ENCODE measurements at places on chromosomes 4 and X.

DNA sequence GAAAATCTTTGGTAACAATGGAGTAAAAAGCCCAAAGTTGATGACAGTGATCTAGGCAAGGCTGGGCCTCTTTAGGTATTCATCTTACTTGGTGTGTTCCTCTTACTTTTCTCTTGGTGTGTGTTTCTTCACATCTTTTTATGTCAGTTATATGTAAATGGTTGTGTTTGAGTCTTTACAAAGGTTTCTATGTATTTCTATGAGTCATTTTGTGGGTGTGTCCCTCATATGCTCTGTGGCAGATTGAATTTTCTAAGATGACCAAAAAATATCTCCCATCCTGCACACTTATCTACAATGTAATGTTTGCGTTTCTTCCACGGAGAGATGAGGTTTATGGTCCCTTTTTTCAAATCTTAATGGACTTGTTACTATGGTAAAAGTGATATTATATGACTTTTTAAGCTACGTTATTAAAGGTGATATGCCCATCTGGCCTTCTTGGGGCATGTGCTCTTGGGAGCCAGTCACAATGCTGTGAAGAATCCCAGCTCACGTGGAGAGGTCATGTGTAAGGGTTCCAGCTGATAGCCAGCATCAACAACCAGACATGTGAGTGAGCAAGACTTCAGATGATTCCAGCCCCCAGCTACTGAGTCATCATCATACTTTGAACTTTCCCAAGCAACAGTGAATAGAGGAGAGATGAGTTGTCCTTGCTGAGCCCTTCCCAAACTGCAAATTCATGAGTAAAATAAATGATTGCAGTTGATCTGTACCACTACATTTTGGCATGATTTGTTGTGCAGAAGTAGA is 126.9 kb downstream of the CBLL2 start:
- no peak for DNase-seq

DNA sequence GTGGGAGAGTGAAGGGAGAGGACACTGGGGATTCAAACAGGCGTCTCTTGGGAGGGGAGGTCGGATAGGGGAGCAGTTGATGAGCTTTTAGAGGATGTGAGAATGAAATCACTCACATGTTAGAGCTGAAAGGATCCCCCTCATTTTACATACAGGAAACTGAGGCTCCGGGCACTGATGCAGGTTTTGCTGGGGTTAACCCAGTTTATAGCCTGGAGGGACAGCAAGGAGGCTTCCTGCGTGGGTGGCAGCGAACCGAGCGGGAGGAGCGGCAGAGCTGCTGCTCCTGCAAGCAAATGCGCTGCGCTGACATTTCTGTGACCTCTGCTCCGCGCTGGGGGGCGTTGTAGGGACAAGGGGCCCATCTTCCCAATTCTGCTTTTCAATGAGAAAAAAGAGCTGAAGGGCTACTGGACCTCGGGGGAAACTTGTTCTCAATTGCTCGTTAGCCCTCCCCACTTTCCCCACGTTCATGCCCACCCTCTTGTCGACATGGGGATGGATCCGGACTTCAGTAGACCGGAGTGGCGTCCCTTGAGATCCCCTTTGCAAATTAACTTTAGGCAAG is 1.2 kb upstream of the NEUROG2 start:
- DNase-seq, result no peak

DNA sequence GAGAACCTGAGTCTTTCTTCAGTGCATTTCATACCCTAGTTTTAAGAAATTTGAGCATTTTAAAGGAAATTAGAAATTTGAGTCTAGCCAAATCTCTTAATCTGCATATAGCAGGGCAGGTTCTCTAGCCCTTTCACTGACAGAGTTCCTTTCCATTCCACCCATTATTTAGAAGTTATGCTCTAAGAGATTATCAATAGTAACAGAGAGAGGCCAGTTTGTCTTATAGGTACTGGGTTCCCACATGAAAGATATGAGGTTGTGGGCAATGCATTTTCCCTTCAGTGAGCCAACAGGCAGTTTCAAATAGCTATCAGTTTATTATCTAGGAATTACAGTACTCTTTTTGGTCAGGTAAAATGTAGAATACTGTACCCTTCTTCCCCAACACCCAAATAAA is 7.3 kb upstream of the GALNT7 start:
- no peak for DNase-seq

GRCh38 chrX:139784807-139785206 is 76.8 kb upstream of the MCF2 start:
- DNase-seq, result no peak

DNA sequence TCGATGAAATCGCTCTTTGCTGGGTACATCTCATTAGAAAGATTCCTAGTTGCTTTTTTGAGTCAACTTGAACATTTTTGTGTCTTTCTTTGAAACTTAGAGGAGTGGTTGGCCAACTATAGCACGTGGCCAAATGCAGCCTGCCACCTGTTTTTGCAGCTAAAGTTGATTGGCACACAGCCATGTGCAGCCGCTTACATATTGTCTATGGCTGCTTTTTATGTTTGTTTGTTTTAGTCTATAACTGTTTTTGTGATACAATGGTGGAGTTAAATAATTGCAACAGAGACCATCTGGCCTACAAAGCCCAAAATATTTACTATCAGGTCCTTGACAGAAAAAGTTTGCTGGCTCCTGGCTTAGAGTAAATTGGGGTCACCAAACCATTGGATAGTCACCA is 86.3 kb downstream of the CLCN4 start:
- DNase-seq, result no peak

- DNase-seq, result no peak
Measured at GRCh38 chrX:120549483-120550452, 11.0 kb downstream of the CUL4B start.

- no peak for DNase-seq
Measured at GRCh38 chr4:8016527-8016926, 76.9 kb upstream of the AFAP1 start.

DNA sequence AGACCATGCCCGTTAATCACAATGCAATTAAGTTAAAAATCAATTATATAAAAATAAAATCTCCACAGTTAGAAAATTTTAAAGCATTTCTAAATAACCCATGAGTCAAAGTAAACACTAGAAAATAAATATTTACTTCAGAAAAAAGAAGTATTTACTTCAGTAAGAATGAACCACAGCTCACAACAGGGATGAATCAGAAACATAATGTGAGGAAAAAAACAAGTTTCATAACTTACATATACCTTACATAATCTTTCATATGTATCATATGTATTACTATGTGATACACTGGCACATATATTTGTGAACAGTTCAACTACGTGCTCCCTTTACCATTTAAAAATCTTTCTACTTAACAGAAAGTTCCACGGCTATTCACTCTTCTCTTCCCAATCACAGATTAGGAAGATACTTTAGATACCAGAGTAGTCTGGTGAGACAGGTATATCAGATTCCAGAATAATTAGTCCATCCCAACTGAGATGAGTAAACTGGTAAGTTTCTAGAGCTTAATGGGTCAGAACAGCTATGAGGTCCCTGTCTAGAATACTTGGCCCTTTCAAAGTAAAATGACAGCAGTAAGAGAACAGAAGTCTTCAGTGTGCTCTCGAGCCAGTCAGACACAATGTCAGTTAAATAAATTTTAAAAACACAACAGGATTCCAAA is 70.3 kb downstream of the SH3RF1 start:
- no peak for DNase-seq

GRCh38 chrX:123138473-123138872 is 45.6 kb upstream of the GRIA3 start:
- DNase-seq, result no peak

DNA sequence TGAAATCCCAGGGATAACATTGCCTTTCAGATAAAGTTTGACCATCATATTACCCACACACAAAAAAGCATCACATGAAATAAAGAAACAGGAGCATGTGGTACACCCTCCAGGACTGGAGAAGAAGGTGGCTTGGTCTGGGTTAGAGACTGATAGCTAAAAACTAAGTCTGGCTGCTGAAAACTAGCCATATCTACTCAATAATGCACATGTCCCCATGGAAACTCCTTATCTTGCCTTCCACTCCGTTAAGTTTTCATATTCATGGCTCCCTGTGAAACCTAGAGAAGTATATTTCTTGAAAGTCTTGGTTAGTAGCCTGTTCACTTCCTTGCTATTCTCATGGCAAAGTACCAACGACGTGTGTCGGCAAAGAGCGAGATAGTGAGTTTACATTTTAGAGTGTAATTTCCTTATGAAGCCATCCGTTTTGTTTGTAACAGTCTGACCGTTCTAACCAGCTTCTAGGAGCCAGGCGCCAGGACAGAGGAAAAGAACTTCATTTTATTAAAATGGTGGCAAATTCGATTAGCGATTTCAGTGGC is 6.7 kb upstream of the DCTD start:
- no peak for DNase-seq

DNA sequence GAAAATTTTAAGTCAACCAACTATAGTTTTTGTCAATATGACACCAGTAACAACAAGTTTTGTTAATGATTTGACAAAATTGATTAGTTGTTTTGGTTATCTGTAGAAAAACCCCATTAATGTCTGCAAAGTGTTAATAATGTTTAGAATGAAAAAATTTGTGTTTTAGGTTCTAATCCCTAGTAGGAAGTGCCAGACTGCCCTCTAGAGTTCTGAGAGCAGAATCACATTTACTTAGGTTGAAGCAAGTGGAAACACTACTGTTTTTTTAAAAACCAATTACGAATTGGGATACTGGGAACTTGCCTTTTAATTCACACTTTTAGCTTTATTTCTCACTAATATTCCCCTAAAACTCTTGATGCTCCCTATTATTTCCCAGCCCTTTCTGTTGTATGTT is 101.1 kb upstream of the CYLC1 start:
- DNase-seq, result no peak

- no peak for DNase-seq
Measured at GRCh38 chr4:135966936-135967335, 1565.4 kb downstream of the PCDH18 start.

- DNase-seq, result peak; percentile 37
Measured at GRCh38 chr4:104591510-104591911, 96.8 kb upstream of the CXXC4 start.

- DNase-seq, result no peak
Measured at GRCh38 chrX:63746278-63746677, 38.7 kb downstream of the ARHGEF9 start.

- peak; percentile 49 for DNase-seq
Measured at GRCh38 chr4:180449395-180449956, 1793.7 kb upstream of the TENM3 start.

DNA sequence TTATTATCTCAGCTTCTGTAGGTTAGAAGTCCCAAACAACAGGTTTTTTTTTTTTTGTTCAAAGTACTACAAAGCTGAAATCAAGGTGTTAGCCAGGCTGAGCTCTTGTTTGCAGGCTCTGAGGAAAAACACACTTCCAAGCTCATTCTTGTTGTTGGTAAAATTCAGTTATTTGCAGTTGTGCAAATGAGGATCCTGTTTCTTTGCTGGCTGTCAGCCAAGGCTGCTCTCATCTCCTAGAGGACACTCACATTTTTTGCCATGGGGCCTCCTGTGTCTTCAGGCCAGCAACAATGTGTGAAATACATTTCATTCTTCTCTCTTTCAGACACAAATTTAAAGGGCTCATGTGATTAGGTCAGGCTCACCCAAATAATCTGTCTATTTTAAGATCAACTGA is 60.3 kb upstream of the HSD17B10 start:
- DNase-seq, result no peak

DNA sequence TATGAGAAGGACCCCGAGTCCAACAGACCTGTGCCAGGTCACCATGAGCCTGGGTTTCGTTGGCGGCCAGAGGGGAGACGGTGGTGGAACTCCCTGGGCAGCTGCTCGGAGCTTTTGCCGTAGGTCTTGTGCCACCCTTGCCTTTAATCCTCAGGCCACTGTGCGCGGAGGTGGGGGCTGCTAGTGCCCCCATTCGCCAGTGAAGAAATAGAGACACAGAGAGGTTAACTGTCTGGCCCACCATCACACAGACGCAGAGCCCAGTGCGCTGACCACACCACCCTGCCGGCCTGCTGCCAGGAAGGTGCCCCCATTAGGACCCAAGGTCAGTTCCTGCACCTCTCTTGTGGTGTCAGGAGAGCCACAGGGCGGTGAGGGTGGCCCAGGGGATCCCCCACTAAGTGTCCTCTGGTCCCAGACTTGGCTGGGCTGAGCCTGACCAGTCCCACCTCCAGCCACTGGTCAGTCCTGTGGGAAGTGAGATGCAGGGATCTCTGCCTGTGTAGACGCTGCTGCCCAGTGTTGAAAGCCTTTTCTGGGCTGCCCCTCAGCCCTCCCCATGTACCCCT is 28.3 kb upstream of the HTRA3 start:
- no peak for DNase-seq

GRCh38 chr4:39495446-39496213 is 31.6 kb downstream of the UGDH start:
- DNase-seq, result no peak

GRCh38 chrX:39440799-39441284 is 639.6 kb downstream of the MID1IP1 start:
- no peak for DNase-seq

- DNase-seq, result no peak
Measured at GRCh38 chr4:159105761-159106243, 2.9 kb downstream of the RAPGEF2 start.

GRCh38 chr4:119518915-119519410 is 109.6 kb downstream of the PDE5A start:
- no peak for DNase-seq

DNA sequence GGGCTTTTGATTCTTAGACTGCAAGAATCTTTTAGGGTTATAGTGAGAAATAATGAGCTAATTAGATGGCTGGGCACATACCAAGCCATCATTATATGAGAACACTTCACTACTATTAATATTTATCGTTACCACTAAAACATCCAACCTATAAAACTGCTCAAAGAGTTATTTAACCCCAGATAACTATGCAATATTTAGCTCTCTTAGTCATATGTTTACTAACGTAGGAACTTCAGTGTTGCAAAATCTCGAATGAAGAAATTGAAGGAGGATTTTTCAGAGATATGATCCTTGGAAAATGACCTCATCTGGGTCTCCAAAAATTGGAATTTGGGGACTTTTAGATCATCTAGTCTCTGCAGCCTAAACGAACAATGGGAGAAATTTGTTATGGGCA is 265.0 kb upstream of the RPS6KA3 start:
- no peak for DNase-seq

DNA sequence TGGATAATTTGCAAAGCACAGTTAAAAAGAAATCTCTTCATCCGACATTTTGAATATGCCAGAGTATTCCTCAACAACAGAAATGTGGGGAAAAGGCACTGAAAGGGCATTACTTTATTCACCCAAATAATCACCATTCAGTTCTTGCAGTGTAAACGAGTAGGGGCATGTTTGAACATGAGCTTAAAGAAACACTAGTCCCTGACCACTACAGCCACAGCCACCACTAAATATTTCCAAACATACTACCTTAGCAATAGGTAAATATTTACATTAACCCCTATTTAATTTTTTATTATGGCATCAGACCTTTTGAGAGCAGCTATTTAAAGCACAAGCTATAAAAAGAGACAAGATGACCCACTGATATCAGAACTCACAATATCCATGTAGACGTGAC is 27.6 kb downstream of the MCF2 start:
- DNase-seq, result no peak

- DNase-seq, result no peak
Measured at GRCh38 chrX:69255441-69256290, 90.4 kb upstream of the PJA1 start.

GRCh38 chrX:119529345-119530276 is 35.6 kb downstream of the STEEP1 start:
- no peak for DNase-seq

Measured in endothelial cell (in vitro differentiated cells).